ENCODE measurements at places on chromosomes 5 and 9. TPM values are rescaled to one million over a fixed set of nuclear protein-coding genes. Genes with fewer than 3 reads are reported as not detected.

The FOXD4L6 gene
- total RNA-seq, result not detected

The ZNF618 gene
- 2.8 TPM for total RNA-seq

The SNCB gene
- not detected for total RNA-seq

The TRAF1 gene
- total RNA-seq, result 8.7 TPM

The EIF4E1B gene
- not detected for total RNA-seq

The ELOVL7 gene
- 34.3 TPM for total RNA-seq

The CDH9 gene
- not detected for total RNA-seq

The TMC1 gene
- total RNA-seq, result not detected

The ZBTB43 gene
- 141 TPM for total RNA-seq

The NR2F1-AS1 gene
- total RNA-seq, result 9.1 TPM

- no peak for DNase-seq
These were observed 193.6 kb upstream of the SMC2 start for GRCh38 chr9:103900466-103900865.

- DNase-seq, result no peak
These were observed 17.0 kb downstream of the MRPL36 start for GRCh38 chr5:1782385-1783215.

DNA sequence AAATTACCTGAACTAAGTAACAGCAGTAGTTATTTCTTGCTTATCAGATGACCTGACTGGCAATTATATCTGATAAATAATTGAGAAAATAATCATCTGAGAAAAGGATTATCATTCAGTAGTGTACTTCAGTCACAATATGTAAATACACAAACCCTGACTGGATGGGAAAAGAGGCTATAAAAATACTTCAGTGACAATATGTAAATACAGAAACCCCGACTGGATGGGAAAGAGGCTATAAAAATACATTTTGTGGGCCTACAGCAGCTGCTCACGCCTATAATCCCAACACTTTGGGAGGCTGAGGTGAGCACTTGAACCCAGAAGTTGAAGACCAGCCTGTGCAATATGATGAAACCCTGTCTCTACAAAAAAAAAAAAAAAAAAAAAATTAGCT, 11.1 kb downstream of the UBAP2 start:
- DNase-seq, result no peak

GRCh38 chr9:82031538-82032280, 43.1 kb downstream of the SPATA31D1 start:
- DNase-seq, result no peak

GRCh38 chr9:116262448-116262847, 108.9 kb downstream of the PAPPA start:
- no peak for DNase-seq

GRCh38 chr9:90872835-90873294, 71.2 kb downstream of the SYK start:
- DNase-seq, result no peak

GRCh38 chr9:70046274-70047070, 2.8 kb downstream of the MAMDC2 start:
- DNase-seq, result no peak

- DNase-seq, result peak; percentile 65
These were observed 175.1 kb downstream of the CCDC192 start for GRCh38 chr5:127878174-127878750.

DNA sequence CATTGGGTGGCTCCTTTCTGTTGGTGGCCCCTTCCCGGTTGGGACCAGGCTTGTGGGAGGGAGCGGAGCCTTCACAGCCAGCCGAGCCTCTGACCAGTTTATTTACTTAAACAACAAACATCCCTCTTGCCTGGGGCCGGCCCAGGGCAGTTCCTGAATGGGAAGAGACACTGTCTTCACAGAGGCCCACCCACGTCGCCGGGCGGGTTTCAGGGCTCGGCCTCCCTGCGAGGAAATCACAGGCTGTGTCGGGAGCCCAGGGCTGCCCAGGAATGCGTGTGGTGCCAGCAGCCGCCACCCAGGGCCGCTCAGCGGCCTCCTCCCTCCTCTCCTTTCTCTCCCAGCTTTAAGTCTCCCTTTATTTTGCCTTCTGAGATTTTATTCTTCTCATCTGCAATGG, 132.5 kb downstream of the HSD17B3 start:
- DNase-seq, result peak; percentile 22

DNA sequence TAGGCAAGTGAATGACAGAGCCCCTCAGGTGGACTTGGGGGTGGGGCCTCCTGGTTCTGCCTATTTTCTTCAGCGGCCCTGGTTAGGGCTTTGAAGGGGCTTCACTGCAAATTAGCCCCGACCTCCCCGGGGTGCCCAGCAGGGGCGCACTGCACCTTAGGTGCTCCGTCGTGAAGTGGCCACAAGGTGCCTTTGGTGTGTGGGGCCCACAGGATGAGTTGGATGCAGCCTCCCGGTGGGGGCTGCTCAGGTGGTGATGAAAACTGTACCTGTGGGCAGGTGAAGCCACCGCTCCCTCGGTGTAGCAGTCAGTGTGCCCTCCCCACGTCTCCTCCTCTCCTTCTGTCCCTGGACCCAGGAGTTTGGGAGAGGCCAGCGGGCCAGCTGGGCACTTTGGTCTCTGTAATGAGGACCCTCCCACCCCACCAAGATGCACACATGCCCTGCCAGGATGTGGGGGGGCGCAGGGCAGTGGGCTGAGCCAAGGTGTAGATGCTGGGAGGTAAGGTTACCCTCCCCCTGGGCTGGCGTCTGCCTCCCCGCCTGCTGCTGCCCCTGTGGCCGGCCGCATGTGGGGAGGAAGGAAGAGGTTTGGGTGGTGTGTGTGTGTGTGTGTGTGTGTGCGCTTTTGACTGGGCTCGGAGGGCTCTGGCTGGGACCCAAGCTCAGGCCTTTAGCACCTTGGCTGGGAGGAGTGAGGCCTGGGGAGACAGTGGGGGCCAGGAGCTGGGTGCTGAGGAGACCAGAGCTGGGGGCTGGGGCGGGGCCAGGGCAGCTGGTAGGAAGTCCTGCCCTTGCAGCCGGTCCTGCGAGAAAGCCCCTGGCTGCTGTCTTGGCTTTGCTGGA, 55.6 kb downstream of the RXRA start:
- DNase-seq, result peak; percentile 64

- DNase-seq, result no peak
These were observed 6.1 kb downstream of the ZNF622 start for GRCh38 chr5:16459451-16459850.

DNA sequence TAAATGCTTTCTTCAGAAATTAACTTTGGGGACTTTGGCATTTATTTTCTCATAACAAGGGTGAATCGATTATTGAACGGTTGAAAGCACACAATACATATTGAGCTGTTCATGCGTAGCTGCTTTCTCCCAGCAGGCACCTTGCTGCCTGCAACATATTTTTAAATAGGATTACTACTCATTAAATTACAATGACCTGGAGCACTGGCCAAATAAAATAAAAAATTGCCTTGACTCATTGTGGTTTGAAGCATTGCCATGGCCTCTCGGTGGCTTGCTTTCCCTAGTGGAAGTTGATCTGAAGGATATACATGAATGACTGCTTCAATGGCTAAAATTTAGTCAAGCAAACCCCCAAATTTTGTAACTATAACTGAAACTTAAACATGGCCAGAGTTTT, 181.6 kb upstream of the NUDT12 start:
- DNase-seq, result no peak

GRCh38 chr5:15472116-15472515, 27.9 kb upstream of the FBXL7 start:
- no peak for DNase-seq

- no peak for DNase-seq
These were observed 34.5 kb upstream of the TCF7 start for GRCh38 chr5:134079748-134080581.

GRCh38 chr9:3045153-3045552, 201.3 kb upstream of the PUM3 start:
- no peak for DNase-seq

DNA sequence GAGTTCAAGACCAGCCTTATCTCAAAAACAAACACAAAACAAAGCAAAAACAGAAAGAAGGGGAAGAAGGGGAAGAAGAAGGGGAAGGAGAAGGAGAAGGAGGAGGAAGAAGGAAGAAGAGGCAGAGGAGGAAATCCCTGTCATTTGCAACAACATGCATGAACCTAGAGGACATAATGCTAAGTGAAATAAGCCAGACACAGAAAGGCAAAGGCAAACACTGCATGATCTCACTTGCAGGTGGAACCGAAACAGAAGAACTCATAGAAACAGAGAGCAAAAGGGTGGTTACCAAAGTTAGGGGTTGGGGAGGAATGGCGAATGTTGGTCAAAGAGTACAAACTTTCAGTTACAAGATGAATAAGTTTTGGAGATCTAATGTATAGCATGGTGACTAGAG, 135.4 kb downstream of the UGCG start:
- DNase-seq, result no peak

DNA sequence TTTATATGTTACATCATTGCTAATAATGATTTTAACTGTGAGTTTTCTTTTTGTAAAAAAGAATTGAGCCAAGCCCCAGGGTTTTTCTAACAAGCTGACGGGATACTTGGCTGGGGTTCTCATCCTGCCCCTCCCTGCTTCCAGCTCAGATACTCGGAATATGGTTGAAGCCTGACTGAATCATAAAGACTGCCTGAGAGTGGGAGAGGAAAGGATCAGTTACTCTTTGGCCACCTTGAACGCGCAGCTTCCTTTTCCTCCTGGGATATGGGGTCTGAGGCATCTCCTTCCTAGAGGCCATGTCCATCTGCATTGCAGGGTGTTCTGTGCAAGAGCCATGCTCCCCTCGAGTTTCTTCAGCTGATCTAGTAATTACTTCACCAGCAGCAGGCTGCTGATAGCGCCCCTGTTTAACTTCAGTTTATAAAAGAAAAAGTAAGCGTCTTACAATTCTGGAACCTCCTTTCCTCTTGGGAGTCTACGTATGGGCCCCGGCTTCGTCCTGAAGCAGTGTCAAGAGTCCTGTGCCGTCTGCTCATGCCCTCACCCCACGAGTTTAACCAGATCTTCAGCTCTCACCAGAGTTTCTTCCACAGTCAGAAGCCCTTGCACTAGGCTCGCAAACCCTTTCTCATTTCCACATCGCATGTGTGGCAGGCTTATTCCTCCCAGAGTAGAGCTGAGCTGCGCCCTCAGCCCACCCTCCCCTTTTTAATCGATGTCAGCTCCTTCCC, 130.0 kb downstream of the MVB12B start:
- no peak for DNase-seq

DNA sequence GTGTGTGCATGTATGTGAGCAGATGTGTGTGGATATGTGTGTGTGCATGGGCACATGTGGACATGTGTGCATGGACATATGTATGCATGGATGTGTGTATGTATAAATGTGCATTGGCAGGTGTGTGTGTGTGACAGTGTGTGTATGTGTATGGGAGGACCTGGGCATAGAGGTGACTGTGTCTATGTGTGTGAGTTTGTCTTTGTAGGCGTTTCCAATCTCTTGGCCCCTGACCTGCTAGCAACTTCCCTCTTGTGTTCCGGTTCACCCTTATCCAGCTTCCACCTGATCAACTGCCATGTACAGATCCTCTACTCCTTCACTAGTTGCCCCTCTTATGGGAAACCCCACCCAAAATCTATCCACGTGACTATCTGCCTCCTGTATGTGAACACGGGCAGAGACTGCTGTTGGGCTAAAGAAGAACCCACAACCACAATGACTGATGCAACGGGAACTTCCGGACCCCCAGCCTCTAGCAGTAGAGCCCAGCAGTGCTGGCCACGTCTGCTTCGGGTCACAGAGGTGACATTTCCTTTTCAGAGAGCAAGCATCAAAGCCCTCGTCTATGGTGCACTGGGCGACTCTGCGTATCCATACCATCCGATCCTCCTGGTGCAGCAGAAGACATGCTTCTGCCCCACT, 24.9 kb upstream of the GADD45G start:
- no peak for DNase-seq

DNA sequence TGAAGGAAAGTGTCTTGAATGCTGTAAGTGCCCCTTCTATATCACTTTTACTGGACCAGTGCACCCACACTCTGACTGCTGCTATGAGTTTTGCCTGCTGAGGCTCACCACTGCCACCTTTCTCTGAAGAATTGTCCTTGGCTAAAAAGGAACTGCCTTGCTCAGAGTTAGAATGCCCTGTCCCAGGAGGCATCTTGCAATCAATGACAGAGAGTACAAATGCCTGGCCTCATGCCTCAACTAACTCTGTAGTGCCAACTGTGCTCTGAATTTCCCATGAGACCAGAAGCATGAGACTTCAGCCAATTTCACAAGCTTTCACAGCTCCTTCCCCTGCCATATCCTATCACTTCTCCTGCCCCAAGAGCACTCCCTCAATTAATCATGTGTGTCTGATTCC, 569.7 kb downstream of the ZNF608 start:
- DNase-seq, result no peak

DNA sequence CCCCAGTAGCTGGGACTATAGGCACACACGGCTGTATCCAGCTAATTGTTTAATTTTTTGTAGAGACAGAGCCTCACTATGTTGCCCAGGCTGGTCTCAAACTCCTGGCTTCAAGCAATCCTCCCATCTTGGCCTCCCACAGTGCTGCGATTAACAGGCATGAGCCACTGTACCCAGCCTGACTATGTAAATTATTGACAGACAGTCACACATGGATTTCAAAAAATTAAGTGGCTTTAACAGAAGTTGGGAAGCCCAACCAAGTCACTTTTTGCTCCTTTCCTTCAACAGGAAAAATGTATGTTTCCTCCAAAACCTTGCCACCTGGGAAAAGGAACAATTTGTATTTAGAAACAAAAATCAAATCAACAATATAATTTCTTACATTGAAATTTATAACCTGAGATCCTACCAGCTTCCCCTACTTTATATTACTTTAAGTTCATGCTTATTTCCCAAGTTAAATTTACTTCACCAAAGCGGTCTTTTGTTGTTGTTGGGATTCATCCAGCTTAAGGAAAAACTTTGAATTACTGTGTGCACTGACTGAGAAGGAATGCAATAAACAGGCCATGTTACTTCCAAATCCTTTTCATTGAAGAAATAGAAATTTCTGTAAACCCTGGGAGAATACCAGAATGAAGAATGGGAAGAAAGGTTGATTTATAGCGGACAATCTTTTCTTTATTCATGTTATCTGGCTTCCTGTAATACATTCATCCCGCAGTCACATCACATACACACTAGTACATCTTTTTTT, 8.6 kb downstream of the PCA3 start:
- DNase-seq, result no peak

DNA sequence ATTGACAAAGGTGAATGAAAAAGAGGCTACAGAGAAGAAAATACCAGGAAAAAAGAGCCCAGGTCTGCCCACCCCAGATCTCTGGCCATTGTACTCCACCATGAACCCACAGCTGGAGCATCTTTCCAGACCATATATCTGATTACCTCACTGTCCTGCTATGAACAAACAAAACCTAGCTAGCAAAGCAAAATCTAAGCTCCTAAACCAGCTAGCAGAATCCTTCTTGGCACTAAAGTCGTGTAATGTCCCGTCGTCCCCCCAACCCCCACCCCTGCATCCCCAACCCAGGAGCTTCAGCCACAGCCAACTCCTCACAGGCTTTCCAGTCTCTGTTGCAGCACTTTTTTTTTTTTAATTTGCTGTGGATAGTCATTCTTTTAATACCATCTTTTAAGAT, 2.5 kb downstream of the C1QTNF3 start:
- no peak for DNase-seq

- no peak for DNase-seq
These were observed 539 bp downstream of the ARRDC3 start for GRCh38 chr5:91382530-91383026.

DNA sequence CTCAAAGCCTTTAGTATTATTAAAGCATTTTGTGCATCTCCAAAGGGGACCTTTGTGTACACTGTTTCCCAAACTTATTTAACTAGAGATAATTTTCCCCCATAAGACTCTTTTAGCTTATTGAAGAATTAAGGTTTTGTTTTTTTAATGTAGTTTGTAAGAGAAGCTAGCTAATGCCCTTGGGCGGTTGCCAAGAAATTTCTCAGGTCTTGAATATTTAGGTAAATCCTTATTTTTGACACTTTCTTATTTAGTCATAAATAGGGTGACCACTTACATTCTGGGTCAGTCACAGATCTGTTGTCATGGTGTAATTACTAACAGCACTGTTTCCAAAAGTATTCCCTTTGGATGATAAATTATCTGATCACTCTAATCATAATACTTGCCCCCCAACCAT, 27.2 kb downstream of the TNFAIP8 start:
- DNase-seq, result no peak
